CD14-positive monocyte (primary cell): ENCODE measurements at places on chromosomes 4 and X. TPM values are rescaled to one million over a fixed set of nuclear protein-coding genes. Genes with fewer than 3 reads are reported as not detected.

GRCh38 chrX:151393514-151393913 is 3.5 kb upstream of the VMA21 start:
- H3K27me3 ChIP-seq, result no peaks in the 10 kb centered on the region
- H3K4me1 ChIP-seq, result peaks cover 23% of the 10 kb centered on the region
- DNase-seq, result no peak
- H3K27ac ChIP-seq, result no peak overlapping the region

DNA sequence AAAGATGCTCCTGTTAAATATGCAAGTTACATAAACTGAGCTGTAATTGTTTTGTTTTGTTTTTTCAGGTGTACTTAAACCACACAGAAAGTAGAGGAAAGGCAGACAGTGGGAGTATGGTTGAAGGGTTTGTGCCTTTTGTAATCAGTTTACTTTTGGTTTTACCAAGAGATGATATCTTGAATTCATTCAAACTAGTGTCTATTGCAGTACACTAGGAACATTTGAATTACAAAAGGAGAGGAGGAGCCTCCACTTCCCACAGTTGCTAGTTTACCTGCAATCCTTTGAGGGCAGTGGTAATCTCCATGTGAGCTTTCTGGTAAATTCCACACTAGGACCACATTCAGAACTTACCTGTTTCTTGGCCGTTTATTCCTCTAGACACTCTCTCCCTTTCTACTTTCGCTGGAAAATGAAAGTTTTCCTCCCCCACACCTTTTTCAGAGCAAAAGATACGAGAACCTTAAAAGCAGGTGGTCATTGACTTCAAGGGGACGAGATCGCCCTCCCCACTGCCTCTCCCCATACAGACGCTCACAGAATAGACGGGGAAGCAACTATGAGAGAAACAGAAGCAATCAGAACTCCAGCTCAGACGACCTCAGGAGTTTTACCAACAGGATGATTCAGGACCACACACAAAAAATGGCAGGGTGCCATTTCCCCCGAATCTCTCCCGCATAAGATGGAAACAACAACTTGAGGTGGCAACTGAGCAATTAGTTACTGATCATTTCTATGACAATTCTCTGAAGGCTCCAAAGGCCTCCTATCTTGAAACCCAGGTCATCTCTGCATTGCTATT is 3.3 kb downstream of the RBM47 start:
- H3K27ac ChIP-seq, result peak overlapping the region; percentile 43
- peaks cover 14% of the 10 kb centered on the region for H3K36me3 ChIP-seq
- H3K4me3 ChIP-seq, result peak overlapping the region; percentile 97
- DNase-seq, result no peak
- H3K4me1 ChIP-seq, result peaks cover 90% of the 10 kb centered on the region

- DNase-seq, result no peak
- no peaks in the 10 kb centered on the region for H3K36me3 ChIP-seq
- no peak overlapping the region for H3K27ac ChIP-seq
- no peaks in the 10 kb centered on the region for H3K4me1 ChIP-seq
These were observed 18.2 kb downstream of the ANKRD50 start for GRCh38 chr4:124694306-124694705.

DNA sequence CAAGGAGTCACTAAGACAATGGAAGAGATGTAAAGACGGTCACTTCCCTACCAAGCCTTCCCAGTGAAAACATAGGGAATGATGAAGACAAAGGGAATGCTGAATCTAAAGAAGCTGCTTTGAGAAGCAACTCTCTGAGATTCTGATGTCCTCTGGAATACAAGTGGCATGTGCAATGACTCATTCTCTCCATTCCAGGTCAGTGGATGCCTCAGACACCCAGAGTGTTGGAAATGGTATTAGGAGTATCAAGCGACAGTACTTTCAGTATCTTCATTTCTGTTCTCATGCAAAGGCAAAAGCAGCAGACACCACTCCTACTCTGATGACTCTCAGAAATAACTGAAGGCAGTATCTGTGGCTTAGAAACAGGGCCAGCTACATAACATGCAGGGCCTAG is 102.6 kb downstream of the FSTL5 start:
- no peak overlapping the region for H3K4me3 ChIP-seq
- no peak for DNase-seq
- H3K27me3 ChIP-seq, result no peaks in the 10 kb centered on the region
- H3K36me3 ChIP-seq, result no peaks in the 10 kb centered on the region
- no peak overlapping the region for H3K27ac ChIP-seq

- peak; percentile 5 for DNase-seq
- H3K36me3 ChIP-seq, result no peaks in the 10 kb centered on the region
- H3K27me3 ChIP-seq, result no peaks in the 10 kb centered on the region
- peaks cover 18% of the 10 kb centered on the region for H3K4me1 ChIP-seq
These were observed 727.6 kb upstream of the MAGEB2 start for GRCh38 chrX:29487714-29488113.

GRCh38 chr4:149238097-149238496 is 577.5 kb downstream of the IQCM start:
- DNase-seq, result no peak
- H3K4me1 ChIP-seq, result no peaks in the 10 kb centered on the region

- no peaks in the 10 kb centered on the region for H3K27me3 ChIP-seq
- DNase-seq, result no peak
- H3K27ac ChIP-seq, result no peak overlapping the region
- H3K4me1 ChIP-seq, result no peaks in the 10 kb centered on the region
These were observed 7.8 kb upstream of the HERC3 start for GRCh38 chr4:88584471-88584900.

DNA sequence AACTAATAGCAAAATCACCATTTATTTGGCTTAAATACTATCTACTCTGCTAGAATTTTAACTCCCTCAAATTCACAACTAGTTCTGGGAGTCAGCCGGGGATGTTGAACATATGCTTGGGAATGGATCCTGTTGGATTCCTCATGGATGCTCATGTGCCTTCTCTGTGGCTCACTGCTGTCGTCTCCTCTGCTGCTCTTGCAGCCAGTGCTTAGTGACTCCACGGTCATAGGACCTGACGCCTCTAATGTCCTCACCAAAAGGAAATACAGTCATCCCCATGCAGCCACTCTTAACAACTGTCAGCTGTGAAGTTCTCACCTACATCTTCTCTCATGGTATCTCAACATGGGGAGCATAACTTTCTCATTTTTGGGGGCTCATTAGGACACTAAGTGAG is 59.4 kb downstream of the HMGB2 start:
- H3K4me1 ChIP-seq, result no peaks in the 10 kb centered on the region
- no peaks in the 10 kb centered on the region for H3K27me3 ChIP-seq
- H3K4me3 ChIP-seq, result no peak overlapping the region
- peaks cover 4% of the 10 kb centered on the region for H3K36me3 ChIP-seq
- H3K27ac ChIP-seq, result no peak overlapping the region
- no peak for DNase-seq

HMGB2 gene
- polyA plus RNA-seq, result 44.9 and 129 TPM in 2 replicates

CT45A1 gene
- polyA plus RNA-seq, result not detected

PLS3 gene
- not detected for polyA plus RNA-seq

MAGED4 gene
- polyA plus RNA-seq, result not detected
